ENCODE measurements at places on chromosomes 4 and X. TPM values are rescaled to one million over a fixed set of nuclear protein-coding genes. Genes with fewer than 3 reads are reported as not detected.

DNA sequence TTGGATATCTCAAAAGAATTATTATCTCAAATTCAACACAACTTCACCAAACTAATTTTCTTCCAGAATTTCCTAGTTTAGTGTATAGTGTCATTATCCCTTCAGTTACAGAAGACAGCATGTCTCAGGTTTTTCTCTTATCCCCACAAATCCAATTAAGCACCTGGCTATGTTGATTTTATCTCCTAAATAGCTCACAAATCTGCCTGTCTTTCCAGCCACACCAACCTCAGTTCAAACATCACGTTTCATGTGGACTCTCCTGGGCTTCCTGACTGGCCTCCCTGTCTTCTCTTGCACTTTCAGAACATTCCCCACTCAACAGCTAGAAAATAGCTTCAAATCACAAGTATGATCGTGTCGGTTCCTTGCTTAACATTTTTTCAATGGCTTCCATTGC lies 14.8 kb downstream of the STK32B start:
- H3K4me1 ChIP-seq, result no peaks in the 10 kb centered on the region
- DNase-seq, result no peak
- H3K4me3 ChIP-seq, result no peak overlapping the region

The MAGEA1 gene
- total RNA-seq, result not detected

DNA sequence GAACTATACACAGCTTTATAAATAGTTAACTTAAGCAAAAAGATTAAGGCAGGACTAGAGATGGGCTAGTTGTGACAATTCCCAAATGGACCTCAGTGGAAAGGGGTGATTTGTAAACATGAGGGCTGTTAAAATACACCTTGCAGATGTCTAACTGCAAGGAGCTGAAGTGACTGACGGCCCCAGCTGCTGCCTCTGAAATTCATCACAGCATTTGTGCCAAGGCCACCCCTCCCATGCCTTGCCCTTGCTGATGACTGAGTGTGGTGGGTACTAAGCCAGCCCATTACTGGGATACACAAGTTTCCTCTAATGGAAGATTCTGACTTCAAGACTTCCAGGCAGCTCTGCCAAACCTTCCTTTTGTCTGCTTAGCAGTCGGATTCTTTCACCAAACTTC lies 23.7 kb upstream of the EGFL6 start:
- peaks cover 15% of the 10 kb centered on the region for H3K27me3 ChIP-seq
- no peaks in the 10 kb centered on the region for H3K36me3 ChIP-seq
- H3K27ac ChIP-seq, result no peak overlapping the region
- DNase-seq, result no peak
- H3K4me3 ChIP-seq, result no peak overlapping the region

The MAGIX gene
- total RNA-seq, result 0.72 TPM

GRCh38 chr4:48122756-48123155 lies 11.3 kb downstream of the TXK start:
- no peak overlapping the region for H3K4me3 ChIP-seq
- peaks cover 6% of the 10 kb centered on the region for H3K27me3 ChIP-seq
- H3K27ac ChIP-seq, result no peak overlapping the region
- no peak for DNase-seq
- H3K4me1 ChIP-seq, result peaks cover 1% of the 10 kb centered on the region

GRCh38 chrX:11944501-11944900 lies 186.5 kb downstream of the MSL3 start:
- DNase-seq, result peak; percentile 64
- H3K27ac ChIP-seq, result no peak overlapping the region
- H3K4me1 ChIP-seq, result no peaks in the 10 kb centered on the region
- H3K27me3 ChIP-seq, result no peaks in the 10 kb centered on the region
- H3K36me3 ChIP-seq, result no peaks in the 10 kb centered on the region

DNA sequence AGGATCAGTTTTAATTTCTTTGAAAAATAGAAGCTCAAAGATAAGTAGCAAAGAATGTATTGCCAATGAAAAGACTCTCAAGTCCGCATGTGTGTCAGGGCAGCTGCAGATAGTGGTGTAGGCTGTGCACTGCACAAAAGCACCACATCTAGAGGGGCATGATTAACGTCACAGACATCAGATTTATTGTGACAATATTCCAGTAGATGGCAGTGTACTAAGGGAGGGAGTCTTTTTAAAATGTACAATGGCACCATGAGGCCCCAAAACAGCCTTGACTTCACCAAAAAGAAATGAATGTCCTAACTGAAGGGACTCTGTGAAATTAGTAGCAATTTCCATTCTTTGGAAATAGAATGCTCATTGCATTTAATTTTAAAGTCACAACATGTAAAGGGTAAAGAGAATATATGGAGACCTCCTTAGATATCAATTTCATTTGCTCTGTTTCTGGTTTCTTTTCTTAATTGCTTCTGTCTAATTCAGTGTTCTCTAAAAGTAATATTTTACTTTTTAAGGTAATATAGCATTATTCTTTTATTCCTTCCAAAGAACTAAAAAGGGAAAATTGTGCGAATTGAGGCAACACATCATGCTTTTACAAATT lies 98.4 kb downstream of the ZNF827 start:
- H3K27me3 ChIP-seq, result no peaks in the 10 kb centered on the region
- peaks cover 3% of the 10 kb centered on the region for H3K4me1 ChIP-seq
- no peak overlapping the region for H3K27ac ChIP-seq
- DNase-seq, result peak; percentile 38

The PAQR3 gene
- 20.0 TPM for total RNA-seq

DNA sequence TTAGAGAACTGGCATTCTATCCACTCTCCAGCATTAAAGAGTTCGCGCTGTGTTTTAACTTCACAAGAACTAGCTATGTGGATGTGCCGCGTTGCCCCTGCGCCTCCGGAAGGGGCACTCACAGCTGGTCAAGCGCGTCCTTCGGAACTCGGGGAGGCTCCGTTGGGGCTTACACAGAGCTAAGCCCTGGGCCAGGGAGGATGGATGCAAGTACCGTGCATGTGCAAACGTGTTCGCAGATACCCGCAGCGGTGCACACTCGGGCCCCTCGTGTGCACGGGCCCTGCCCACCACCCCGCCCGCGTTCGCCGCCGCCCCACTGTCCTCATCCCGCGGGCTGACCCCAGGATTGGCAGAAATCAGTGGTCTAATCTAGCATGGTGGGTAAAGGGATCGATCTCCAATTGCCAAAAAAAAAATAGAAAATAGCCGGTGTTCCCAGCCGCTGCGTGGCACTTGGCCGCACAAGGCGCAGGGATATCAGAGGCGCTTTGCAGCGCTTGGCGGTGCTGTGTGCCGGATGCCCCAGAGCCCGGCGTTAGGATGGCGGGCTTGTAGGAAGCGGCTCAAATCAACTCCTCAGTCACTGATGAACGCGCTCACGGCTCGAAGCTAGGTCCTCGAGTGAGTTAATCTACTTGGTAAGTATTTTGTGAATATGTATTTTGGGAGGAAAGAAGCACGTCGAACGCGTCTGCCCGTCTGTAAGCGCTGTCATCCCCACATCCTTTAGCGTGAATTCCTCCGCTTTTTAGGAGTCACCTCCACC lies 989 bp upstream of the PCDH10 start:
- no peak overlapping the region for H3K27ac ChIP-seq
- H3K4me3 ChIP-seq, result peak overlapping the region; percentile 50
- H3K4me1 ChIP-seq, result peaks cover 2% of the 10 kb centered on the region
- peaks cover 44% of the 10 kb centered on the region for H3K27me3 ChIP-seq
- H3K36me3 ChIP-seq, result no peaks in the 10 kb centered on the region

DNA sequence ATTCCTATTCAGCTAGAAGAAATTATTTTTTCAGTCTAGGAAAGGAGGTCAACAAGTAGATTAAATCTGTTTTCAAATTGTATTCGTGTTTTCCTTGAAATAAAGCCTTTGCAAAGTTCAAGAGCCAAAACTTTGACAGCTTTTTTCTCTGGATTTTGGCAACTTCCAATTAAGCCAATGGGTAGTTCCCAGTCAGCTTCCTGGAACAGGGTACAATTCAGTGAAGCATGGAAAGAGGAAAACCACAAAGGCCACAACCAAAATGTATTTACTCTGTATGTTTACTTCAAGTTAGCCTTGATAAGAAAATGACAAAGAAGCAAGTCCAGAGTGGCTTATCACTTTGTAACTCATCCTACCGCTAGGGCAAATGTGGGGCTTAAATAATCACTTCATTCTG lies 188.6 kb downstream of the COMMD8 start:
- DNase-seq, result peak; percentile 4
- no peaks in the 10 kb centered on the region for H3K36me3 ChIP-seq
- no peak overlapping the region for H3K4me3 ChIP-seq
- no peaks in the 10 kb centered on the region for H3K4me1 ChIP-seq

The CSN1S1 gene
- not detected for total RNA-seq

- H3K4me1 ChIP-seq, result no peaks in the 10 kb centered on the region
- H3K27ac ChIP-seq, result no peak overlapping the region
- no peak for DNase-seq
- H3K27me3 ChIP-seq, result no peaks in the 10 kb centered on the region
- H3K36me3 ChIP-seq, result no peaks in the 10 kb centered on the region
- H3K4me3 ChIP-seq, result no peak overlapping the region
Observed at GRCh38 chrX:99750721-99751120, 659.4 kb downstream of the PCDH19 start.

DNA sequence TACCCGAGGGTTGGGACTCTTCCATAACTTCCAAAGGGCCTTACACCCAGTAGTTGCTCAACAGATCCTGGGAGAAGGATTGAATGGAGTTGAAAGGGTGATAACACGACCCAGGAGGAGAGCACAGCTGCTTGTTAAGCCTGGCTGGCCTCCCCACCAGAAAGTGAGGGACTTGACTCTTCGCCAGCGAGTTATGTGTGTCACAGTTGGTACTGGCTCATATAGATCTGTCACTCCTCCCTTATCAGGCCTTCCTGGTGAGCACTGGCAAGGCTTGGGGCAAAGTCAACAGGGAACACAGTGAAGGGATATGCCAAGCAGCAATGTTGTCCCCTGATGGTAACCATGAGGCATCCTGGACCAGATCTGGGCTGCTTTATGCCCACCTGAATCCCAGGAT lies 35.8 kb downstream of the APLN start:
- no peaks in the 10 kb centered on the region for H3K36me3 ChIP-seq
- no peaks in the 10 kb centered on the region for H3K4me1 ChIP-seq
- peaks cover 12% of the 10 kb centered on the region for H3K27me3 ChIP-seq
- no peak overlapping the region for H3K27ac ChIP-seq
- no peak overlapping the region for H3K4me3 ChIP-seq

DNA sequence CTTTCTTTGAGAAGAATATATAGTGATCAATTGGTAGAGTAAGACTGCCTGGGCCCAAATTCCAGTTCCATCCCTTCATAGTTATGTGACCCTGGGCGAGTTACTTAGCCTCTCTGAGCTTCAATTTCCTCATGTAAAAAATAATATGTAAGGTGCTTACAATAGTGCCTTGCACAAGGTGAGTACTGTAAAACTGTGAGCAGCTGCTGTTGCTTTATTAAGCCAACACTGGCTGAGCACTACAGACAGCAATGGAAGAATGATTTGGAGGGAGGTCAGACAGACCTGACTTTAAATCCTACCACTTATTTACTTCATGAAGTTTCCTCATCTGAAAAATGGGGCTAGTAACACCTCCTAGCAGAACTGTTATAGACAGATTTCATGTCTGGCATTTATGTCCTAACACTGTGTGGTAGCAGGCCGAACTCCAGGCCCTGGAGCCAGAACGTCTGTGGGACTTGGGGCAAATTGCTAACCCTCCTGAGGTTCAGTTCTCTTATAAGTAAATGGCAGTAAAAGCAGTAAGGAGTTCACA lies 53.8 kb downstream of the RNF150 start:
- H3K27ac ChIP-seq, result no peak overlapping the region
- no peak for DNase-seq
- H3K4me1 ChIP-seq, result peaks cover 1% of the 10 kb centered on the region
- H3K4me3 ChIP-seq, result no peak overlapping the region

- H3K4me3 ChIP-seq, result no peak overlapping the region
- H3K27me3 ChIP-seq, result no peaks in the 10 kb centered on the region
- H3K27ac ChIP-seq, result no peak overlapping the region
- no peaks in the 10 kb centered on the region for H3K4me1 ChIP-seq
Observed at GRCh38 chr4:161359491-161359890, 804.3 kb downstream of the FSTL5 start.

GRCh38 chr4:136893573-136893972 lies 638.7 kb downstream of the PCDH18 start:
- no peaks in the 10 kb centered on the region for H3K27me3 ChIP-seq
- no peak for DNase-seq
- H3K27ac ChIP-seq, result no peak overlapping the region

- H3K4me1 ChIP-seq, result no peaks in the 10 kb centered on the region
- H3K4me3 ChIP-seq, result no peak overlapping the region
- H3K36me3 ChIP-seq, result no peaks in the 10 kb centered on the region
- H3K27ac ChIP-seq, result no peak overlapping the region
- H3K27me3 ChIP-seq, result peaks cover 4% of the 10 kb centered on the region
Observed at GRCh38 chr4:146224326-146224966, 10.1 kb downstream of the REELD1 start.

The AMOT gene
- 5.3 TPM for total RNA-seq

DNA sequence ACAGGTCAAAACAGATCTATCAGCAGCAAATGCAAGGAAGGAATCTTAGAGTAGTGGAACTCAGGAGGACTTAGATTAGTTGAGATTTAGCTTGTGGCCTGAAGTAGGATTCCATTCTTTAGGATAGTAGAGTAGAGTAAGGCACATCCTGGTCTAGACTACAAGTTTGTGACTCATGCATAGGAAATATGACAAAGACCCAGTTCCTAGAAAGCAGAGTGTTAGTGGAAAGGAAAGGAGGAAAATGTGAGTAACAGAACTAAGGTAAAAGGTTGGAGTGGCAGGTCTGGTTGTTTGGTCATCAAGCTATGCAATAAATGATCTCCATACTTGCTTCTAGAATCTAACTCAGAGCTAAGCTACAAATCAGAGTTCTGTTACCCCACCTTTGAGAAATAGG lies 595.0 kb downstream of the ACTRT1 start:
- no peak overlapping the region for H3K4me3 ChIP-seq
- no peaks in the 10 kb centered on the region for H3K36me3 ChIP-seq
- no peak overlapping the region for H3K27ac ChIP-seq

The HTR2C gene
- total RNA-seq, result not detected

DNA sequence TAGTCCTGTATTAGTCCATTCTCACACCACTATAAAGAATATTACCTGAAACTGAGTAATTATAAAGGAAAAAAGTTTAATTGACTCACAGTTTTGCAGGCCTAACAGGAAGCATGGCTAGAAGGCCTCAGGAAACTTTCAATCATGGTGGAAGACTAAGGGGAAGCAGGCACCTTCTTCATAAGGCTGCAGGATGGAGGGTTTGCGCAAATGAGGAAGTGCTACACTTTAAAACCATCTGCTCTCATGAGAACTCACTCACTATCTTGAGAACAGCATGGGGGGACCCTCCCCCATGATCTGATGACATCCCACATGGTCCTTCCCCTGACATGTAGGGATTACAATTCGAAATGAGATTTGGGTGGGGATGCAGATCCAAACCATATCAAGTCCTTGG lies 12.1 kb upstream of the MAGEA11 start:
- H3K4me3 ChIP-seq, result no peak overlapping the region
- no peaks in the 10 kb centered on the region for H3K4me1 ChIP-seq
- no peak for DNase-seq
- no peak overlapping the region for H3K27ac ChIP-seq

DNA sequence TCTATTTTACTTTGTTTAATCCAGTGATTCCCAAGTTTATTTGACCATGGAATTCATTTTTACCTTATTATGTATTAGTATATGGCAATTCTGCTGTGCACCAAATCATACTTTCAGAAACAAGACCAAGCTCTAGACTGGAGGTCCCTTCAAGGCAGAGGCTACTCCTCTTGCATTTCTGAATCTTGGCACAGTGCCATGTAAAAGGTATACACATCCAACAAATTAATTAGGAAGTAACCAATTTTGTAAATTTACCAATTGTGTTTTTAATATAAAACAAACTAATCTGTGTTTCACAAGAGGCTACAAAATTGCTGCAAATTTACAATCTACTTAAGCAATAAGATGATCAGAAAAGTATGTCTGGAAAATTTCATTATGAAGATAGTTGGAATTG lies 712.2 kb upstream of the HS3ST1 start:
- DNase-seq, result no peak
- no peaks in the 10 kb centered on the region for H3K36me3 ChIP-seq
- H3K4me3 ChIP-seq, result no peak overlapping the region
- H3K27ac ChIP-seq, result no peak overlapping the region

All from IMR-90 (cell line).